ENCODE measurements at places on chromosomes 5 and 9.

GRCh38 chr5:37882636-37883035 lies 42.8 kb upstream of the GDNF start:
- DNase-seq = no peak

GRCh38 chr9:16271967-16272366 lies 598.5 kb downstream of the BNC2 start:
- no peak for DNase-seq

DNA sequence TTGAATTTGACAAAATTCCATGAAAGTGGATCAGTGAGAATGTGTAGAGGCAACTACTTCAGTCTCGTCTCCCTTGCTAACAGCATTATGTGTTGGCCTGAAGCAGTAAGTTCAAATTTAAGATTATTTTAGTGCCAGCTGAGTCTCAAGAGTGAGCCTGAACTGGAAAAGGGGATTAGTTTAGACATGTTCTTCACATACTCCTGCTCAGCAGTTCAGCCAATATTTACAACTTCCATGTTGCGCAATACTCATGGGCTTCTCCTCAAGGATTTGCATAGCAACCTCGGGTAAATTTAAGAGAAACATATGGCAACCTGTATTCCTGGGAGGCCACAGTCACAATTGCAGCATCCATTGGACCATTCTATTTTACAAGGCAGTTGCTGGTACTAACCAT lies 553.8 kb downstream of the PTPRD start:
- no peak for DNase-seq

DNA sequence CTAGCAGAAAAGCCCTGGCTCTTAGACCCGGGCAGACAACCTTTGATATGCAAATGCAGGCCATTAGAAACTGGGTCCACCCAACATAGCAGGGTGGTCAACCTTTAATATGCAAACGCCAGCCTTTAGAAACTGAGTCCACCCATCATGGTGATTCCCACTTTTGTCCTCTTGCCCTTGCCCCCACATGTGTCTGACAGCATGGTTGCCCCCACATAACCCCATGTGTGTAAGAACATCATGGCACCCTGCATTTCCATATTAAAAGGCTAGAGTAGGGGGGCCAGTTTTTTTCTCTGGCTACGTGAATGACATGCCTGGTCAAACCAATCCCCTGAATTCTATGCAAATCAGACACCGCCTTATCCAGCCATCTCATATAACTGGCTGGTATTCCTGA lies 273.2 kb upstream of the PRDM9 start:
- DNase-seq = no peak

GRCh38 chr5:180647941-180648500 lies 1.4 kb downstream of the FLT4 start:
- no peak for DNase-seq

DNA sequence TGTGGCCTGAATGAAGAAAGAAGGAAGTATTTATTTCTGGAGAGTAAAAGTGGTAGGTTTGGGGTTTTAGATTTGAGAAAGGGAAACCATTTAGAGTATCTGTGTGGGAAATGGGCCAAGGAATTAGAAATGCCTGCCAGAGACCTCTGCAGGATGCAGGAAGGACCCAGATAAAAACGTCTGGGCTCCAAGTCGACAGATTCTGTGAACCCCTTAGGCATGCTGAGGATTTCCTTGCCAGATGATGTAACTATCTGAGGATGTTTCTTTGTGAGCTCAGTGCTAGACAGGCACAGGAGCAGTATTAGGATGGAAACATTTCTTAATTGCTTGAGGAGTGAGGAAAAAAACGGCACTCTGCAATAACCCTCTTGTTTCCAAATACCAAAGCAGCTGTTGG lies 251.8 kb upstream of the DMRT1 start:
- DNase-seq = no peak

DNA sequence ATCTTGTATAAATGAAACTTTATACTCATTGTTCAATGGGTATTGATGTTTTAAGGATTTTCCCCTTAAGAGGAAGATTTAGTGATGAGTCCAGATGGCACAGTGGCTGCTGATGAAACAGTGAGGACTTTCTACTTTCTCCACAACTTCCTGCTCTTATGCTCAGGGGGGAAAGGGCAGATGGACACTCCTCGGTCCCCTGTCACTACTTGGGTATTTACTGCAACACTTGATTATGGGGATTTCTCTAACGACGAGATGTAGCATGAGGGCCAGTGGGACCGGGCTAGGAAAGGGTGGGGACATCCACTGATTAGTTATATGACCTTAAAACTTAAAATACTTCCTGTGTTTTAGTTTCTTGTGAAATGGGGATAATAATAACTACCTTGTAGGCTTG lies 146.1 kb upstream of the HMHB1 start:
- DNase-seq = no peak

DNA sequence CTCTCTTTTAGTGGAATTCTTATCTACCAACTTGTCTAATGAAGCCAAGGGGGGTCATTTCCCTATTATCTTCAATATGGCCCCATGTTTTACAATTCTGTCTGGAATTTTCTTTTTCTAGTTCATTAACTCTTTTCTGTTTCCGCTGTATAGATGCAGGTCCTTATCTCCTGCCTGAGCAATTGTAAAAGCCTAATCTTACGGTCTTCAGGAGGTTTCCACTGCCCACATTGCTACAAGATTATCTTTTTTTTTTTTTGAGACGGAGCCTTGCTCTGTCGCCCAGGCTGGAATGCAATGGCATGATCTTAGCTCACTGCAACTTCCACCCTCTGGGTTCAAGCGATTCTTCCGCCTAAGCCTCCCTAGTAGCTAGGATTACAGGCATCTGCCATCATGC lies 132.3 kb downstream of the UNC13B start:
- DNase-seq = no peak
